ENCODE measurements at places on chromosomes 12 and 14. TPM values are rescaled to one million over a fixed set of nuclear protein-coding genes. Genes with fewer than 3 reads are reported as not detected.

RGS6 gene
- 2.6 TPM for total RNA-seq

ACOT6 gene
- total RNA-seq: not detected

RIN3 gene
- total RNA-seq: 56.0 TPM

CAPS2 gene
- 9.0 TPM for total RNA-seq

LMNTD1 gene
- not detected for total RNA-seq

EPYC gene
- total RNA-seq: not detected

SLC10A1 gene
- not detected for total RNA-seq

CLMN gene
- 19.3 TPM for total RNA-seq

GRCh38 chr14:91234791-91235114 lies 9.8 kb downstream of the GPR68 start:
- no peak for DNase-seq

GRCh38 chr12:47982311-47982710 lies 18.9 kb downstream of the TMEM106C start:
- DNase-seq: no peak

- no peak for DNase-seq
Observed at GRCh38 chr12:47534695-47535094, 171.1 kb downstream of the RPAP3 start.

DNA sequence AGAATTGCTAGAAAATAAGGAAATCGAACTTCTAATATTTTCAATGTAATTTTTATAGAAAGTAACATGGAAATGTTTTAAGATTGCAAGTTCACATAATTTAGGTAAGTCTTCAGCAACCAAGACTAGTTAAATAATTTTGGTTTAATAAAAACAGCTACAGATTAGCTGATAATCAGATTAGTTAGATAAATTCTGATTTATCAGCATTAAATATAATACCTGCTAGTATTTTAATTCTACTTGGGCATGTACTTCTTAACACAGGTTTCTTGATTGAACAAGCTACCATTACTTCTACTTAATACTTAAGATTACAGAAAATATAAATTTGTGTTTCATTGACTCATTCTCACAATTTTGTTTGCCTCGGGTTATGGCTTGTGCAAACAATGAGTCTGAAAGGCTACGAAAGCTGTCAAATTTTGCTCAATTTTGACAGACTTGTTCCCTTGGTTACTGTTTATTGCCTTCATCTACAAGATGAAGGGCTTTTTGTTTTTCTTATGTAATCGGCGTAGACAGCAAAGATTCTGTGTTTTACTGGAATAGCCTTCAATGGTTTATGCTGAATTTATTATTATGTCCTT lies 116.1 kb upstream of the NUDT4 start:
- no peak for DNase-seq

- DNase-seq: no peak
Observed at GRCh38 chr12:34625116-34625515, 602.8 kb downstream of the ALG10 start.

All from upper lobe of right lung (tissue), 1 donor.